ENCODE measurements at places on chromosomes 5 and 9.

DNA sequence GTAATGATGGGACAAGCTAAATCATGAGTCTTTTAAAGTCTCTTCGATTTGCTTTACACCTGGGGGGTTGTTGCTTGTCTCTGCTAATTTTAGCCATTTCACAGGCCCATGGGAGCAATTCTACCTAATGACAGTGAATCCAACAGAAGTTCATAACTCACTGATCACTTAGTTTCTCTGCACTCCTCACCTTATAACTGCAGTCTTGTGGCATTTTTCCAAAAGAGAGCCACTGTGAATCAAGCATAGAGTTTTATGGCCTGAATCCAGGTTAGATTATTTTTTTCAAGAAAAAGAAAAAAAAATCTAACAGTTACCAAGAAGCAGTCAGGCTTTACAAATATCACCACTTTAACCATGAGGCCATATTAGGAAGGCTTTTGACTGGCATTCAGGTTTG, 1.5 kb upstream of the IL7R start:
- DNase-seq = no peak

DNA sequence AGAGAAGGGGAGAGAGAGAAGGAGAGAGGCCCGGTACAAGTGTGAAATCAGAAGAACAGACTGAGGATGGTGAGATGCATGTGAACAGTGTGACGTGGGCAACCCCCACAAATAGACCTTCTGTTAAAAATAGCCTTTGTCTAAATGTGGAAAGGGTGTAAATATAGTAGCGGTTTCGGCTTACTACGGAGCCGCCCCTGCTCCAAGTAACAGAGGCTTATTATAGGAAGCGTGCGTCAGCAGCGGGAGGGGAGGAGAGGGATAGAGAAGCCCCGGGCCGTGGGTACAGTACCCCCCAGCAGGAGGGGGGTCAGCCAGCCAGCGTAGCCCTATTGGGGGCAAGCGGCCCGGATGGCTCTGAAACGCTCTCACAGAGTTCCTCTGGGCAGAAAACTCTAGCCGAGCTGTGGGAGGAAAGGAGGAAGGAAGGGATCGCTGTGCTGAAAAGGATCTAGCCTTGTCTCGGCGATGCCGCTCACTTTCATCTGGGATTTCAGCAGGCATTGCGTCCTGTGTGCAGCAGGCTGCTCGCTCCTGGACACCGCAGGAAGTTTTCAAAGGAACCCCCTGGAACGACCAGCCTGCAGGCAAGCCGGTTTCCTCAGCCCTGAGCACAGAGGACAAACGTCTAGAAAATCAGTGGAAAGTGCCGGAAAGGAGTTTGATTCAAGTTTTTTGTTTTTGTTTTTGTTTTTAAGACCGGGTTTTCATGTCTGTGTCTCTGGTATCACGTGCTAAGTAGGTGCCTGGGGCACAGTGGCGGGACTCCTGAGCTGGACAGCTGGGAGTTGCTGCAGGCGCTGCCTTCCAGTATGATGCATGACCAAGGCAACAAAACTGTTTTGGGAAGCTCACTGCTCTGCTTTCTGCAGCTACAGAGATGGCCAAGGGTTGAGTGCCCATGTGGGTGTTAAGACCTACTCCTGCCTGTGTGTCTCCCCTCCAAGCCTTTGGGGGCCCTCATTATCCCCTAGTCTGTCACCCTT, 146.6 kb downstream of the SEC61B start:
- no peak for DNase-seq

GRCh38 chr5:164470312-164470711, 964.9 kb downstream of the MAT2B start:
- no peak for DNase-seq

- no peak for DNase-seq
Observed at GRCh38 chr5:42949348-42950115, 90.6 kb downstream of the ANXA2R start.

DNA sequence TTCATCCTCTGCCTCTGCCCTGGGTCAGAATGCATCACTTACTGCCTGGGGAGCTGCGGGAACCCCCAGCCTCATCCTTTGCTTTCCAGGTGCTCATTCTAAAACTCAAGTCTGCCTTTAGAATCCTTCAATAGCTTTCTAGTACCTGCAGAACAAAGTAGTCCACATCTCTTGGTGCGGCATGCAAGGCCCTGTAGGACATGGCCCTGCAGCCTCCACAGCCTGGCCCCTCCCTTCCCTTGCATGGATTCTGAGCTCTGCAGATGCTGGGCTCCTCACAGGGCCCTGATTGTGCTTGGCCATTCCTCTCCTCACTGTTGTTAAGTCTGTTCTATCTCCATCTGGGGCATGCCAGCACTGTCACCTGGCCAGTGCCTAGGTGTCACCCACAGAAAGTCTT, 141.6 kb downstream of the ADCY2 start:
- DNase-seq = no peak

DNA sequence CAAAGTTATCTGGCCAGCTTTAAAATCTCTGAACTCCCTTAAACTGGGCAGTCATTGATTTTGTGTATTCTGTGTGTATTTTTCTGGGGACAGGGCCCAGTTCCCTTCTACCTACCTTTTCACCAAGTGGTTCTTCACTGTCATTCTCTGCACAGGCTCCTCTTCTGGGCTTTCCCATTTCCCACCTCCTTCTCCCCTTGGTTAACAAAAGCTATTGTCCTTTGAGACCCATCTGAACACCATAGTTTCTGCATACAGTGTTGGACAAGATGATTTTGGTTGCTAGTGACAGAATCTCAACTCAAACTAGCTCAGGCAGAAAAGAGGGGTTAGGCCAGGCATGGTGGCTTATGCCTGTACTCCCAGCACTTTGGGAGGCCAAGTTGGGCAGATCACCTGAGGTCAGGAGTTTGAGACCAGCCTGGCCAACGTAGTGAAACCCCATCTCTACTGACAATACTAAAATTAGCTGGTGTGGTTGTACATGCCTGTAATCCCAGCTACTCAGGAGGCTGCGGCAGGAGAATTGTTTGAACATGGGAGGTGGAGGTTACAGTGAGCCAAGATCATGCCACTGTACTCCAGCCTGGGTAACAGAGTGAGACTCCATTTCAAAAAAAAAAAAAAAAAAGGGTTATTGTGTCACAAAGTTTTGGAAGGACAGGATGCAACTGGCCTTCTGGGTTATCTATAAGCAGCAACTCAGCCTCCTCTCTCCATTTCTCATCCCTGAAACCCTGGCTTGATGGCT, 31.0 kb upstream of the ANKRD34B start:
- no peak for DNase-seq

- DNase-seq = no peak
Observed at GRCh38 chr5:54822324-54822687, 163.1 kb downstream of the ESM1 start.

GRCh38 chr9:124257844-124258606, at the start of gene NEK6:
NEK6 (plus strand) TSS chr9:124257949; CDS start chr9:124301965, 44,016 bp downstream.
- no peak for DNase-seq

- no peak for DNase-seq
Observed at GRCh38 chr5:88889189-88890069, 6.4 kb upstream of the MEF2C start.

DNA sequence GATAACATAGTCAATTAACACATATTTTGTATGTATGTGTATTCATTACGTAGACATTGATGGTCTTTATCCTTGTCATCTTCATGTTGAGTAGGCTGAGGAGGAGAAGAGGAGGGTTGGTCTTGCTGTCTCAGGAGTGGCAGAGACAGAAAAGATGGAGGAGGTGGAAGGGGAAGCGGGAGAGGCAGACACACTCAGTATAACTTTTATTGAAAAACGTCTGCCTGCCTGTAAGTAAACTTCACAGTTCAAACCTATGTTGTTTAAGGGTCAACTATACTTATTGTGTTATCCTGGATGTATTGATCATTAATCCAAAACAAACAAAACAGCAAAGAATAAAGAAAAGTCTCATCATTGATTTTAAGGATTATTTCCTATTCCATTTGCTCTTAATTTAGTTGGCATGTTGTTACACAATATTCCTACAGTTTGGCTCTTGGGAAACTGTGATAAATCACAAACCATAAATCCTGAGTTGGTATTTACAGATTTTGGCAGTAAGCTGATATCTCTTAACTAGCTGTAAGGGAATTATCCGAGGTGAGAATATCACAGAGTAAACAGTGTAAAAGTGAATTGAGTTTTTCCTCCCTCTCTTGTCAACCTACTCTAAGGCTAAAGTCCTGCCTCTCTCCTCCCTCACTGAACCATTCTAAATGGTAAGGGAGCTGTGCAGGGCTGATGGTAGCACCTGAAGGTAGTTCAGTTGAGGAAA, 487.2 kb downstream of the SPATA31D1 start:
- DNase-seq = no peak

DNA sequence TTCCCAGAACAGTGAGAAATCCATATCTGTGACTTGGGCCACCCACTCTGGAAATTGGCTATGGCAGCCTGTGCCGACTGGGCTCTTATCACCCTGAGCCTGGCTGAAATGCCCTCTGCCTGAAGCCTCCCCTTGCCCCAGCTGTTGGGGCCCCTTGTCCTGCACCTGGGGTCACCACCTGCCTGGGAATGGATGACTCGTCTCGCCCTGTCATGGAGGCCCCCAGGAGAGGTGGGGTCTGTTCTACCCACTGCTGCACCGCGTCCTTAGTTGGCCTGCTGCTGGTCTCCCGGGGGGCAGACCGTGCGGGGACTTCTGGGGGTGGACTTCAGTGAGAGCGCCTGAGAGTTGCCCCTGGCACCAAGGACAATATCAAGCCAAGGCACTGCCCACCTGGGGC, 46.6 kb upstream of the COL5A1 start:
- DNase-seq = no peak

GRCh38 chr9:4356306-4356705, 56.4 kb upstream of the GLIS3 start:
- no peak for DNase-seq

DNA sequence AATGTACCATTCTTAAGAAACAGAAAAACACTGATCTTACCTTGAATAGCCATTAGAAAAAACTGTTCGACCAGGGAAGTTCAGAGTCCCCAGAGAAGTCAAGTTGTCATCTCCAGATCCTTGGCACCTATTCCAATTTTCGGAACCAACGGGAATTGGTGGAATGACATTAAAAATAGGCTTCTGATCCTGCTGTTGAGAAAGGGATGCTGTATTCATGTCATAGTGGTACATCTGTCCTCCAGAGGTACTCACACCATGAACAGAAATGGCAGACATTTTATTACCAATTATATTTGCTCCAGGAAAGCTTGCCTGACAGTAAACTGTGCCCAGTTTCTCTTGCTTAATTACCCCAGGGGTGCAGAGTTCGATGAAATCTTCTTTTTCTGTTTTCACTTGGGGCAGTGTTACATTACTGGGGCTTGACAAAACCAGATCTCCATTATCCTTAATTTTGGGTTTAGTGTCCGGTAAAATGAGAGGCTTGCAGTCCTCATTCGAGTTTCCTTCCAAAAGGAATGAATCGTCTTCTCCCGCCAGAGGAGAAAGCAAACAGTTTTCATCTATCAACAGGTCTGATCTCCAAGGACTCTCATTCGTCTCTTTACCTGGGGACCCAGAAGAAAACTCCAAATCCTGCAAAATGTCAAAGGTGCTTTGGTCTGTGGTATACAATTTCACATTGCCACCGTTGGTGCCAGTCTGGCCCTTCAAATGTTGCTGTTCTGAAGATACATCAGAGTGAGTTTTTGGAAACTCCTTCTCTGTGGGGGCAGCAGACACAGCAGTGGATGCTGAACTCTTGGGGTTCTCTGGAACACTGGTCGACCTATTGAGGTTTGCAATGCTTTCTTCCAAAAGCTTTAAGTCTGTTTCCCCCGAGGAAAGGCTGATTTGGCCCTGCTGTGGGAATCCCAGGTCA, 3.6 kb downstream of the NR3C1 start:
- DNase-seq = no peak

- DNase-seq = no peak
Observed at GRCh38 chr5:135042595-135042994, 8.6 kb upstream of the PITX1 start.

DNA sequence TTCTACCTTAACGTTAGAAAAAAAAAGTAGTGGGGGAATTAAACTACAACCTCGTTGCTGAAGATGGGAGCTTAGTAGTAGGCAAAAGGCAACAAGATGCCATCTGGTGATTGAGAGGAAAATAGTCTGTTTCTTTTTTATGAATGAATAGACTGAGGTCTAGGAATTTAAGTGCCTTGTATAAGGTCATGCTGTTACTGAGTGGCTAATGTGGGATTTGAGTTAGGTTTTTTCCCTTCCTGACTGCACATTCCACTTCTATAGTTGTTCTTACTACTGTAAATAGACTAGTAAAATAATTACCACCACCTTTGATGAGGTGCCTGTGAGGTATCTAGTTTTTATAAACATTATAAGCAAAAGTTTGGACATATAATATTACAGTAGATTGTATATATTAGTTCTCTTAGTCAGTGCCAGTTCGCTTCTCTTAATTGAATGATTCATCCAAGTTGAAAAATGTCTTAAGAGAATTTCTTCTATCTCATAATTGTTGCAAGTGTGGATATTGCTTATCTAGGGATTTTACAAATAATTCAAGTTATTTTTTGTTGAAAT, 19.1 kb downstream of the FSD1L start:
- no peak for DNase-seq

DNA sequence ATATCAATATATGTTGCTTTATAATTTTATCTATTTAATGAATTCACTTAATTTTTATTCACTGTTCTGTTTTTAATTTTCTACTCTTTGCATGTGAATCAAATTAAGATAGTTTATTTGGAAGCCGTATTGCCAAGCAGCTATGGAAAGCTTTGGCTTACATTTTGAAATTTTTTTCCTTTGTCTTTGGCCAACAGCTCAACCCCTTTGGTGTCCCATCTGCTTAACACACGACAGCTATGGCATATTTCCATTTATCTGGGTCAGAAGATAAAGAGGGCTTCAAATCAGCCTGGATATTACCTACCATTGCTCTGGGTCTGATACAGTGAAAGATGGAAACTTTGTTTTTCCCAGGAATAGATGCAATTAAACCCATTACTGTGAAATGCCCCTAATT, 201.0 kb downstream of the WDR70 start:
- DNase-seq = no peak

DNA sequence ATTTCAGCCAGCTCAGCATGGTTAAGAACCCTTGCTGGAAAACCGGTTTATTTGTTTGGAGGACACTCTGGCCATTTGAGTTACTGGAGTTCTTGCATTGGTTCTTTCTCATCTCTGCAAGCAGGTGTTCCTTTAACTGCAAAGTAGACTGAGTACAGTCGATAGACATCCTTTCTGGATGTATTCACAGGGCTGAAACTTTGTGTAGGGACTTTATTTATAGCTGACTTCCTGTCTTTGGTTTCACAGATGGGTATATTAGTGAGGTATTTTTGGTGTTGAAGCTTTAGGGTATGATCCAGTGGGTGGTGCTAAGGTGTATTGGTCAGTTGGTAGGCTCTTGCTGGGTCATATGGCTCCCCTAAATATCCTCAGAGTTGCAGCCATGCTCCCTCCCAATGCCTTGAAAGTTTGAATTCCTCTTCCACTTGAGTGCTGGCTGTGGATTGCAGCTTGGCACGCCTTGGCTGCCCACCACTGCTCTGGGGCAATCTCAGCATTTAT, 666.0 kb upstream of the COX7C start:
- no peak for DNase-seq

DNA sequence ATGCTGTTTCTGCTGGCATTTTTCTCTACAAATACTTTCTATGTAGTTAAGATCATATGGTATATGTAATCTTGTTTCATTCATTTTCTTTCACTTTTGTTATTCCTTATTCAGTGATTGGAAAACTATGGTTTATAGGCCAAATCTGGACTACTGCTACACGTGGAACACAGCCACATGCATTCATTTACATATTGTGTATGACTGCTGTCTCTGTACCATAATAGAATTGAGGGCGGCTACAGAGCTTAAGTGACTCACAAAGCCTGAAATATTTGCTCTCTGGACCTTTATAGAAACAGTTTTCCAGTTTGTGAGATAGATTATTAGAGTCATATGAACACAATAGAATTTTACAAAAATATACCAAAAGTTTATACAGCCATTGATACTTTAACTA, 133.6 kb upstream of the CDKN2B start:
- no peak for DNase-seq

Data from smooth muscle cell of the brain vasculature (primary cell).